ENCODE measurements at places on chromosomes 1 and 21.

DNA sequence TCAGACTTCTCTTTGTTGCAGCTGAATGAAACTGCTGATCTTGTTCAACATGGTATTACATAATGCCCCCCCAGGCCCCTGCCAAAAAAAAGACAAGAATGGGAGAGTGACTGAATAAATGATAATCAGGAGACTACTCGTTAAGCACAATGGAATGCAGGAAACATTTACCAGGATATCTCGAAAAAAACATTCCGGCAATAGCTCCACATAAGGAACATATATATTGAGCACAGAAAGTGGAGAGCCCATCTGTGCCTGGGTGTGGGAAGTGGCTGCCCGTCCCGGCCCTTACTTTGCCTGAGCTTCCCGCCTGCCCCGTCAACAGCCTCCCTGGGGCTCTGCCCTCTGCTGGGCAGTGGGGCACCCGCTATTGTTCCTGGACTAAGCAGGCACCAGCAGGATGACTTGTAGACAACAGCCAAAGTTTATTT lies 13.3 kb downstream of the TRIM11 start:
- no peak for DNase-seq

GRCh38 chr1:31878058-31878457 lies 60.1 kb downstream of the PTP4A2 start:
- no peak for DNase-seq

DNA sequence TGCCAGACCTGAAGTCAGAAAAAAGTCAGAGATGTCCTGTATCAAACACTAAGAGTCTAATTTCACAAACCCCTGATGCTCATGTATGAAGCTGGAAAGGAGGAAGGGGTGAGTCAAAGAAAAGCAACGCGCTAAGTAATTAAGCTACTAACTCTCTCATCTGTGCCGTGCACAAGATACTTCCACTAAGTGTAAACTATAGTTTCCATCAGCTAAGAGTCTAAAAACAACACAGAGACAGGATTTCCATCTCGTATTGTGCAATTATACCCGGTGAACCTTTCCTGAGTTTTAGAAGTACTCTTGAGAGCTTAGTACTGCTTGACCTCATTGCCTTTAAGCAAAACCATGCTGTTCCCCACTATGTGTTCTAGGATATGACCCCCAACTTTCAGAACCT lies 19.0 kb downstream of the DNALI1 start:
- DNase-seq, result no peak

GRCh38 chr1:100810360-100810759 lies 84.3 kb downstream of the EXTL2 start:
- DNase-seq, result no peak

- no peak for DNase-seq
These were observed 2.9 kb downstream of the TRIM62 start for GRCh38 chr1:33178836-33179439.

DNA sequence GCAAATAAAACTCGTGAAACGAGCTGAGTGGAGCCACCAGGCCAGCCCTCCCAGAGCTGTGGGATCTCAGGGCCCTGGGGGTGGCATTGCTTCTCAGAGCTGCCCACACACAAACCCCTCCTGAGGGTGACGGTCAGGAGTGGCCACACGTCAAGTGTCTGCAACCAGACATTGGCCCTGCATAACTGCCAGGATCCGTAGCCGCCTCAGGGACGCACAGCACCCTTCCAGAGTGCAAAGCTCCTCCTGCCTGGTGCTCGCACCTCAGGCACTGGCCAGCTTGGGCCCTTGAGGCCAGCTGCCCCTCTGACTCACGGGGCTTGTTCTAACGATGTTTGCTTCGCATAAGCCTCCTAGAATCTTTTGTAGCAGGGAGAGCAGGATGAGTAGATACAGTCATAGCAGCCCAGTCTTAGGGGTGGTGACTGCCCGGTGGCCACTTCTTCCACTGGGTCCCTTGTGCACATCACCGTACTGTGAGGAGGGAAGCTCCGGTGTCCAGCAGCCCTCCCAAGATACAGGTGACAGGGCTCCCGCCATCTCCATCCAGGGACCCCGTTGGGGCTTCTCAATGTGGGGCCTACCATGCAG lies 5.0 kb downstream of the WNT3A start:
- DNase-seq, result no peak

DNA sequence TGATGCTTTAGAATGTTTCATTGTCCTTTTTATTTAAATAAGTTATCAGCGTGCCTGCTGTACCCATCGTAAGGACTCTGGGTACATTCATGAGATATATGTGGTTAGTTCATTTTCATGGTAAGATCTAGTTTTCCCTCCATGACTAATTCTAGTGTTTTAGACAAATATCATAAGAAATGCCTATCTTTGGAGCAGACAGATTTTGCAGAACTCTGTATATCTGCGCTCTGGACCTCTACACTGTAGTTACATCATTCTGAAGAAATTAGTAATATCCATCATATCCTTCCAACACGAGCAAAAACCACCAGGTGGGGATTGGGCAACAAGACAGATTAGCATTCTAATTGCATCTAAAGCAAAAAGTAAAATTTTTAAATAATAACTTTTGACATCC lies 499.2 kb downstream of the SETD4 start:
- no peak for DNase-seq

- no peak for DNase-seq
These were observed 26.1 kb downstream of the GPR3 start for GRCh38 chr1:27418326-27419185.

DNA sequence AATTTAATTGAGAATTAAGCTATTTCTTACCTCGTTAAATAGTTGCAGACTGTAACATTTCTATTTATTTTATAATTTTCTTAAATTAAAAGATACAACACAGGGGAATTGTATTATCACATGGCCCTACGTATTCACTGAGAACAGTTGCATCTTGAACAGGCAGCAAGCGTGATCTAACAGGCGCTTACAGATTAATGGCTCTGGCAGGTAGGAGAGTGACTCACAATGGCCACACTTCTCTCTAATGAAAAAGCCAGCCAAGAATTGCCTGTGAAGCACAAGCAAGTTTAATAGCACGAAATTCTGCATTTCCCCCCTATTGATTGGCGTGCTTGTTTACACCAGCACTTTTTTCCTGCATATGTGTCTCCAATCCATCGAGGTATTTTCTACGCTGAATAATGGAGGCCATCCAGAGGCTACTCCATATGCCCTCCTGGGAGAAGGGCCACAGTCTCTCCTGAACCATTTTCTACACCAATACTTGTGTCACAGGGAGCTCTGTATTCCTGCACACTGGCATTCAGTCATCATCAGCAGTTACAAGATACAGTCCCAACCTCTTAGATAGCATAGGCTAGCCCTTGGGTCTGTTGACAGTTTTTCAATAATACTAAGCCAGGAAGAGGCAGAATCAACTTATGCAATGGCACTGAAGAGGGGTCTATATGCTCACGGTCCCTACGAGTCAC lies 150.6 kb upstream of the PLD5 start:
- no peak for DNase-seq

- DNase-seq, result no peak
These were observed 84.9 kb upstream of the SLC44A3 start for GRCh38 chr1:94734963-94735901.

DNA sequence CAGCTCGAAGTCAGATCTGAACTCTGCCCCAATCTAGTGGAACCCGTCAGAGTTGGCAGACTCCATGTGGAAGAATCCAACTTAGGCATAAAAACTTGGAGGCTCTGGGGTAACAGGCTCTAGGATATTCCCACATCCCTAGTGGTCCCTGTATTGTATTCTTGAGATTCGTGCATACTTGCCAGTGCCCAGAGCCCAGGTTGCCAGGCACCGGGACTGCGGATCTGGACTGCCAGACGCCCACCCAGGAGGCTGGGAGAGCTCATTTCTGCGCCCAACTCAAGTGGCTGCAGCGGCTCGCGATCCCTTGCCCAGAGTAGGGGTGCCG lies 1.1 kb downstream of the GRIK1 start:
- no peak for DNase-seq

DNA sequence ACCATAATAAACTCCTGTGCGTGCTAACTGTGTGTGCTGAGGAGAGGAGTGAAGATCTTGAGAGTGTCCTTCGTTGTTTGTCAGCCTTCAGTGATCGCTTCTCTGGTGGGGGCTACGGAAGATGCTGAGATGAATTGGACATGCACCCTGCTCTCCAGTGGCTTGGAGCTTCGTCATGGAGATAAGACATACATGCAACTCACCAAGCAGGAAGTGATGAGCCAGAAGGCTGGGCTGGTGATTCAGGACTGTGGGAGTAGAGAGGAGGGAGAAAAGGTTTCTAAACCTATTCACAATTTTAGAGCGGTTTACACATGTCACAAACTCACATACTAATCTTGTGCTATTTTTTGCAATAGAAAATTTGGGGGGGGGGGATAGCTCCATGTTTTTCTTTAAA lies 128.9 kb upstream of the ADAR start:
- no peak for DNase-seq

- no peak for DNase-seq
These were observed 31.5 kb upstream of the DYRK1A start for GRCh38 chr21:37335053-37335452.

DNA sequence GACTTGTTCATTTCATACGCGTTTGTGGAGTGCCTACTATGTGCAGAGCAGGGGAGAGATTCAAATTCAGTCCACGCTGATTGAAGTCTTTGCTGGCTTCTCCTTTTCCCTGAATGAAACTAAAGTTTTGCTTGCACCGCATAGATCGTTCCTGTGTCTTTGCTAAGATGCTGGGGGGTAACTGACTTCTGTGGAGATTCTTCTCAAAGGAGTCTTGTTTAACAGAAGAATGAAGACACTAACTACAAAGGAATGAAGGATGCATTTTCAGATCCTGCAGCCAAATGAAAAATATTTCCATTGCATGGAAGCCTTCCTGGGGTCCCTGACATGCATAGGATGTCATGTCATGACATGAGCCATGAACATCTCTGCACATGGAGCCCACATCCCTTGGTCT lies 26.9 kb upstream of the H6PD start:
- no peak for DNase-seq

DNA sequence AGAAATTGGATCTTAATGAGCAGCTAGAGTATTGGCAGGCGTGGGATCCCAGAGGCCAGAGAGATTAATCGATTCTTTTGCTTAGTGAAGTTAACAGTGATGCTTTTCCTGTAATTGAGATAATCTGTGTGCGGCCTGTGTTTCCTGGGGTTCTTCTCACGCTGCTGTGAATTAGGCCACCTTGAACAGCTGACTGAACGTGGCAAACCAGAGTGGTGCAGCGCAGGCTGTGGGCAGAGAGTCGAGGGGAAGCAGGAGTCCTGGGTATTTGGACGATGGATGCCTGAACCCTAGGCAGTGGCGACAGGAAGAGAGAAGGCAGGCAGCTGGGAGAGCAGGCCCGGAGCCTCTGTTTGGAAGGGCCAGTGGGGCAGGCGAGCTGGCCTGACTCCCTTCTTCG lies 51.7 kb downstream of the RYR2 start:
- no peak for DNase-seq

DNA sequence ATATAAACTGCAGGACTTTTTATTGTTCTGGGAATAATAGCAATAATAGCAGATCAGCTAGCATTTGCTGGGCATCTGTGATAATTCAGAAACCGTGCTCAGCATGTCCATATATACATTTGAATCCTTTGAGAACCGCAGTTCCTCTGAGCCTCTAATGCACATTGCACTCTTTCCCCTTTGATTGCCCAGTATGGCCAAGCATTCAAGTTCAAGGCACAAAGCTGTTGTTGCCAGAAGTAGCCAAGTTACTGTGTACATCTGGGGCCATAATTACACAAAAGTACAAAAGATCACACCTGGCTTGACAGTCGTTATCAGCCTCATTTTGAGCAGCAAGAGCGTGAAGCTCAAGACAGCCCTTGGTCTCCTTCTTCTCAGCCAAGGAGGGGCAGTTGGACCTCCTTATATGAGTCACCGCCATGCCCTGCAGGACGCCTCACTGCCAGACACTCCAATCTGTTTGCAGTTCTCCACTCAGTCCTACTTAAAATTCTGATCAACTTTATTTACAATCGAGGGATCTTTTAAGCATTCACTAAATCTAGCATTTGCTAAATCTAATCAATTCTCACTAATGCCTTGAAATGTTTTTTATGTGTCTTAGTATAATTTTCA lies 216.0 kb downstream of the SLC35F3 start:
- DNase-seq, result no peak

DNA sequence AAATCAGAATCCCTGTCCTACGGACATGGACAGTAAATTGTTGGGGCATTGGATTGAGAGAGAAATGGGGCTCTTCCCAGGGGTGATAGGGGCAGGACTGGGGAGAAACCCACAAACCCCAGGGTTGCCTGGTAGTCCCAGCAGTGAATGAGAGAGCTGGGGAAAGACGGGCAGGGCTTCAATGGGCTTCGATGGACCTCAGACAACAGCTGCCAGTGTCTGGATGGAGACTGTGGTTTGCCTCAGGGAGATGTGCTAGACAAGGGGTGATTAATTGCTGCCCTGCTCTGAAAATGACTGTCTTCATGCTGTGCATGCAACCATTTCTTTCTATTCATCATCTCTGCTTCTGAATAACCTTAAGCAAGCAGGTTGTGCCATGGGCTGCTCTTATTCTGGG lies 7.4 kb downstream of the GPR25 start:
- no peak for DNase-seq

GRCh38 chr1:26307363-26307781 lies 936 bp upstream of the UBXN11 start:
- DNase-seq, result no peak

DNA sequence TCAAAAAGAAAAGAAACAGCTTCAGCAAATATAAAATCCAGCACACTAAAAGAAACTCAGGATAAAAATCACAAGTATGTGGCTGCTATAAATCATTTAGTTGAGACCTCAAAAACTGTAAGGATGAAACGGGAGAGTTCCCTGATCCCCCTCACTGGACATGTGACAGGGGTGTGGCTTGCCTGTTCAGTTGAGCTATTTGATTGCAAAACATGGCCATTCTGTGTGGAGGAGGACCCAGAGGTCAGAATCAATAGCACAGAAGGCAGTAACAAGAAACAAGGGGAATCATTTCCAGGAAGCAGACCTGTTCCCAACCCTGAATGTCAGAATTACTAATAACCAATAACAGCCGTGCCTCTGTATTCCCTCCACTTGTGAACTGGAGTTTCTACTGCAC lies 27.9 kb downstream of the RBM11 start:
- DNase-seq, result no peak

DNA sequence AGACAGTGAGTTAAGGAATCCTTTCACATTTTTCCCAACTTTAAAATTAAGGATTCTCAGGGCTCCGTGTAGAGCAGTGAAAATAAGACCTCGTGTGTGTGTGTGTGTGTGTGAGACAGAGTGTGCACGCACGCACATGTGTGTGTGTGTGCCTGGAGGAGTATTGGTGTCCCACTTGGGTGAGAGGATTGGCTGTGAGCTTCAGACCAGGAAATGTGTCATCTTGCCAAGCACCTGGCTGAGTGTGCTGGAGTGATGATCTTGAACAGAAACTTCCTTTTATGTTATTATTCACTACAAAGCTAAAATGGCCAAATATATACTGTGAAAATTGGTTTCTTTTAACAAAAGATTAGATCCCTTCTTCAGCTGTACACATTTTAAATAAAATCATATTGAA lies 35.2 kb upstream of the NTPCR start:
- no peak for DNase-seq

GRCh38 chr1:54738244-54738643 lies 22.6 kb downstream of the TTC4 start:
- DNase-seq, result no peak

All from stimulated activated CD4-positive, alpha-beta T cell treated with anti-CD3 and anti-CD28 coated beads, Interleukin-1b, Interleukin-23, amount 100 ng/mL, for 1 hour (primary cell).